IMR-90 (cell line): ENCODE measurements at places on chromosomes 5 and 9.

DNA sequence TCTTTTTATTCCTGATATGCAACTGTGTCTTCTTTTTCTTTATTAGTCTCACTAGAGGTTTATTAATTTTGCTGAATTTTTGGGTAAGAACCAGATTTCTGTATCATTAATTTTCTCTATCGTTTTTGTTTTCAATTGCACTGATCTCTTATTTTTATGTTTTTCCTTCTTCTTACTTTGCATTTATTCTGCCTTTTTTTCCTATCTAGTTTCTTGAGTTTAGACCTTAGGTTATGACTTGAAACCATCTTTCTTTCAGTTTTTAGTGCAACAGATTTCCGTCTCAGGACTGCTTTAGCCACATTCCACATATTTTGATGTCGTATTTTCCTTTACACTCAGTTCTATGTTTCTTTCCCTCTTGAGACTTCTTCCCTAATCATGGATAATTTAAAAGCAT is 56.6 kb downstream of the IARS1 start:
- peaks cover 4% of the 10 kb centered on the region for H3K4me1 ChIP-seq
- H3K27ac ChIP-seq = no peak overlapping the region
- no peaks in the 10 kb centered on the region for H3K27me3 ChIP-seq
- peaks cover 39% of the 10 kb centered on the region for H3K36me3 ChIP-seq
- no peak for DNase-seq

GRCh38 chr5:123204251-123204650 is 115.2 kb downstream of the PRDM6 start:
- H3K4me1 ChIP-seq = peaks cover 20% of the 10 kb centered on the region
- H3K4me3 ChIP-seq = no peak overlapping the region
- no peak overlapping the region for H3K27ac ChIP-seq
- no peaks in the 10 kb centered on the region for H3K27me3 ChIP-seq

- H3K27me3 ChIP-seq = no peaks in the 10 kb centered on the region
- H3K4me3 ChIP-seq = no peak overlapping the region
- no peaks in the 10 kb centered on the region for H3K4me1 ChIP-seq
- DNase-seq = no peak
These were observed 35.9 kb downstream of the FOXI1 start for GRCh38 chr5:170141636-170142035.

DNA sequence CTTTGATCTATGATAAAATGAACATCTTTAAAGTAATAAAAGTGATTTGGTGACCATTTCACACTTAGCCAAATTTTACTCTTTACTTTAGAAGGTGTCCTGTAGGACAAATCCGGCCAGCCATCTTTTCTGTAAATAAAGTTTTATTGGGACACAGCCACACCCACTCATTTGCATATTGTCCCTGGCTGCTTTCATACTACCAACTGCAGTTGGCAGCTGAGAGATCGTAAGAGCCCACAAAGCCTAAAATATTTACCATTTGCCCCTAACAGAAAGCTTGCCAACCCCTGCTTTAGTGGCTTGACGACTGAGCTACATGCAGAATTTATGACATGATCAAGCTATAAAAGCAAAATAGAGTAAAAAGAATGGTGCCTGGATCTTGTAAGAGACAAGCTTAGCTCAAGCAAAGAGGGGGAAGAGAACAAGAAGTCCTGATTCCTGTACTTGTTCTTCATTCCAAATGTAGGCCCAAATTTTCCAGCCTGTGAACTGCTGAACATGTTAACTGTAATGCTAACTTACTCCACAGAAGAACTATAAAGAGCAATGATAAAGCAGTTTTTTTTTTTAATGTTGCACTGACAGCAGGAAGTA is 7.4 kb upstream of the FBXO10 start:
- H3K27ac ChIP-seq = no peak overlapping the region
- H3K27me3 ChIP-seq = no peaks in the 10 kb centered on the region

DNA sequence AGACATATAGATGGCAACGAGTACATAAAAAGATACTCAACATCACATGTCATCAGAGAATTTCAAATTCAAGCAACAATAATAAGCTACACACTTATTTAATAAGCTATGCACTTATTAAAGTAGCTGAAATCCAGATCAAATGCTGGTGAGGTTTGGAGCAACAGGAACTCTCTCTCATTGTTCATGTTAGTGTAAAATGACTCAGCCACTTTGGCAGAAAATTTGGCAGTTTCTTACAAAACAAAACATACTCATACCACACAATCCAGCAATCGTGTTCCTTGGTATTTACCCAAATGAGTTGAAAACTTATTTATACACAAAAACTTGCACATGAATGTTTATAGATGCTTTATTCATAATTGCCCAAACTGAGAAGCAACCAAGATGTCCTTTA is 131.5 kb upstream of the NFIL3 start:
- H3K36me3 ChIP-seq = no peaks in the 10 kb centered on the region
- DNase-seq = peak; percentile 55
- peaks cover 5% of the 10 kb centered on the region; the same call in 1 of the 2 replicates for H3K4me1 ChIP-seq
- H3K27ac ChIP-seq = no peak overlapping the region
- H3K27me3 ChIP-seq = no peaks in the 10 kb centered on the region

DNA sequence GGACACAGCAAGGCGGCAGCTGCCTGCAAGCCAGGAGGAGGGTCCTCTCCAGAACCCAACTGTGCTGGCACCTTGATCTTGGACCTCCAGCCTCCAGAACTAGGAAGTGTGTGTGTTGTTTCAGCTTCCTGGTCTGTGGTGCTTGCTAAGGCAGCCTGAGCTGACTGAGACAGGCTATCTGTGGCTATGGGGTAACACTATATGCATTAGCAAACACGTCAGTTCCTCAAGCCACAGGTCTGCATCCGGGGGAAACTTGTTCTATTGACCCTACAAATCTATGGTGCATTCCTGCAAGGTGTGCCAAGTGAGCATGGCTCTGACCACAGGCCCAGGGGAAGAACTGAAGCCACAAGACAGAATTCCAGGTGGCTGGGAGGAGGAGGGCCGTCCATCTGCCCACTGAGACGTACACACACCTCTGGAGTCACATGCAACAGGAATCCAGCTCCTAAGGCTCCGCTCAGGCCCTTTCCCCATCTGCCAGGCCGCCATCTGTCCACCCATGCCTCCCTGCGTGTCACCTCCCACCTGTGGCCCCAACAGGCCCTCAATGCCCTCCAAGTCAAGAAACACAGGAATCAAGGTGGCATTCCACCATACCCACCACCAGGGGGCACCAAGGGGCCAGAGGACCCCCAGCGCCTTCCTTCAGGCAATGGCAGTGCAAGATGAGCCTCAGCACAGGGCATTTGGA is 174.9 kb downstream of the ROR2 start:
- peaks cover 34% of the 10 kb centered on the region for H3K4me1 ChIP-seq
- H3K27ac ChIP-seq = no peak overlapping the region
- peaks cover 11% of the 10 kb centered on the region; the same call in 1 of the 2 replicates for H3K36me3 ChIP-seq
- no peaks in the 10 kb centered on the region for H3K27me3 ChIP-seq
- no peak overlapping the region for H3K4me3 ChIP-seq
- DNase-seq = peak; percentile 58

- H3K27ac ChIP-seq = no peak overlapping the region
- no peaks in the 10 kb centered on the region for H3K27me3 ChIP-seq
- no peaks in the 10 kb centered on the region for H3K4me1 ChIP-seq
- DNase-seq = no peak
- H3K36me3 ChIP-seq = no peaks in the 10 kb centered on the region
- no peak overlapping the region for H3K4me3 ChIP-seq
These were observed 26.3 kb downstream of the SLC31A1 start for GRCh38 chr9:113247640-113248039.

DNA sequence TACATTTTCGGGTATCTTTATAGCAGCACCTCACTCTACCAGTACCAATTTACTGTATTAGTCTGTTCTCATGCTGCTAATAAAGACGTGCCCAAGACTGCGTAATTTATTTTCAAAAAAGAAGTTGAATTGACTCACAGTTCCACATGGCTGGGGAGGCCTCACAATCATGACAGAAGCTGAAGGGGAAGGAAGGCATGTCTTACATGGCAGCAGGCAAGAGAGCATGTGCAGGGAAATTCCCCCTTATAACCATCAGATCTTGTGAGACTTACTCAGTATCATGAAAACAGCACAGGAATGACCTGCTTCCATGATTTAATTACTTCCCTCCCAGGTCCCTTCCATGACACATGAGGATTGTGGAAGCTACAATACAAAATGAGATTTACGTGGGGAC is 602.6 kb upstream of the DAB2 start:
- no peak for DNase-seq
- no peak overlapping the region for H3K27ac ChIP-seq
- H3K4me1 ChIP-seq = no peaks in the 10 kb centered on the region
- H3K27me3 ChIP-seq = peaks cover 3% of the 10 kb centered on the region; the same call in 1 of the 2 replicates

DNA sequence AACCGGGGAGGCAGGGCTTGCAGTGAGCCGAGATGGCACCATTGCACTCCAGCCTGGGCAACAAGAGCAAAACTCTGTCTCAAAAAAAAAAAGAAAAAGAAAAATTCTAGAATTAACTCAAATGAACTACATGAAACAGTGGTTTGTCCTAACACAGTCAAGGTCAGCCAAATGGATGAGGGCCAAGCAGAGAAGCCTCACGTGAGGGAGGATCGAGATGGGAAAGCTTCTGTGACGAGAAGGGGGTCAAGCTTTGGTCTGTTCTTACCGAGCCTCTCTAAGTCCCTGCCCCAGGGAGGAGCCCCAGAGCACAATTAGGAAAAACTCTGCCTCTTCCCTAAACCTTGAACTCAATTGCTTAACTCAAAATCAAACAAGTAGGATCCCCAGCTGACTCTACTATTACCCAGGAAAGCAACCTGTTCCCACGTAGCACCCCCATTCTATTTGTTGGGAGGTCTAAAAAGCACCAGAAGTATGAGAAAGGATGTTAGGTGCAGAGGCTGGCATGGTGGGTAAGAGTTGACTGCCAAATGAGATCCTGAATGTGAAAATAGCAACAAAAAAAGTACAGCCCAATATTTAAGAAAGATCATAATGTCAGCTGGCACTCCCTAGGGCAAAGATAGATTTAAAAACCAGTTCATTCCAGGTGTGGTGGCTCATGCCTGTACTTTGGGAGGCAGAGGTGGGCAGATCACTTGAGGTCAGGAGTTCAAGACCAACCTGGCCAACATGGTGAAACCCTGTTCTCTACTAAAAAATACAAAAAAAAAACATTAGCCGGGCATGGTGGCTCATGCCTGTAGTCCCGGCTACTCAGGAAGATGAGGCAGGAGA is 7.2 kb downstream of the ALDH7A1 start:
- peaks cover 20% of the 10 kb centered on the region for H3K36me3 ChIP-seq
- H3K27me3 ChIP-seq = no peaks in the 10 kb centered on the region
- H3K27ac ChIP-seq = no peak overlapping the region
- no peak overlapping the region for H3K4me3 ChIP-seq
- no peaks in the 10 kb centered on the region for H3K4me1 ChIP-seq

GRCh38 chr5:67265951-67266350 is 69.4 kb upstream of the CD180 start:
- H3K36me3 ChIP-seq = no peaks in the 10 kb centered on the region
- no peak overlapping the region for H3K27ac ChIP-seq
- H3K4me1 ChIP-seq = peaks cover 16% of the 10 kb centered on the region
- no peak overlapping the region for H3K4me3 ChIP-seq
- DNase-seq = no peak
- no peaks in the 10 kb centered on the region for H3K27me3 ChIP-seq

DNA sequence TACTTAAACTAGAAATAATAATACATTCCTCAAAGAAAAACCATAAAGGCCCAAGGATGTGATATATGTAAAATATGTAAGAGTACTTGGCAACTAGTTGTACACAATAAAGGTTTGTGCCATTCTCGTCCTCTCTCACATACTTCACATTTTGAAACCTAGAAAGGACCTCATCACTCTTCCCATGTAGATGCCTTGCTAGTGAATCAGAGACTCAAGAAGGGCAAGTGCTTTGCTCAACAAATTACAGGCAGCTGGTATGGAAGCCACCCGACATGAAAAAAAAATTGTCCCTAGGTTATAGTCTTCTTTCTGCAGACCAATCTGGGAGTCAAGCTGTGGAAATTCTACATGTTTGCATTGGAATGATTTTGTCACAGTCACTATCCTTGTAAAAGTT is 31.7 kb downstream of the ADRB2 start:
- DNase-seq = no peak
- 0 out of 2 replicates have a peak, but pooled peaks cover 2% of the 10 kb centered on the region for H3K4me1 ChIP-seq
- no peak overlapping the region for H3K27ac ChIP-seq
- no peaks in the 10 kb centered on the region for H3K36me3 ChIP-seq
- no peaks in the 10 kb centered on the region for H3K27me3 ChIP-seq
- no peak overlapping the region for H3K4me3 ChIP-seq

GRCh38 chr9:132507670-132508469 is 74.5 kb upstream of the BARHL1 start:
- no peak overlapping the region for H3K4me3 ChIP-seq
- no peaks in the 10 kb centered on the region for H3K36me3 ChIP-seq
- no peak overlapping the region for H3K27ac ChIP-seq
- peaks cover 57% of the 10 kb centered on the region for H3K27me3 ChIP-seq

DNA sequence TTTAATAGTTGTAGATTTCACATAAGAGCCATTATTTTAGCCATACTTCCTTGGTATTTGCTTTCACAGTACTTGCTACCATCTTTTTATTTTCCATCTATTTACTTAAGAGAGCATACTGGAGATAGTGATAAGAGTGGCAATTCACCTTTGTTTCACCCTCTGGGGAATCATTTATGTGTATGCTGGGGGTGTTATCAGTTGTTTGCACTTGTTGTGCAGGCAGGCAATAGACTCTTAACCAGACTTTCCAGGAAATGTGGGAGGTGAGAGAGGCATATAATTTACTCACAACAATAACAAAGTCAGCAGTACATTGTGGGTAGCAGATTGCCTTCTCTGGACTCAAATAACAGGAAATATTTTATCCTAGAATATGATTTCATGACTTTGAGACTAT is 1018.3 kb downstream of the CDH12 start:
- H3K4me3 ChIP-seq = no peak overlapping the region
- H3K4me1 ChIP-seq = no peaks in the 10 kb centered on the region
- no peaks in the 10 kb centered on the region for H3K27me3 ChIP-seq
- no peaks in the 10 kb centered on the region for H3K36me3 ChIP-seq

GRCh38 chr9:109975574-109976295 is 195.7 kb downstream of the PALM2AKAP2 start:
- H3K4me1 ChIP-seq = peaks cover 2% of the 10 kb centered on the region; the same call in 1 of the 2 replicates
- peak; percentile 91 for DNase-seq
- H3K27ac ChIP-seq = no peak overlapping the region

- H3K4me3 ChIP-seq = no peak overlapping the region
- no peak overlapping the region for H3K27ac ChIP-seq
- H3K4me1 ChIP-seq = no peaks in the 10 kb centered on the region
- DNase-seq = no peak
- H3K27me3 ChIP-seq = no peaks in the 10 kb centered on the region; the same call in none of the 2 replicates
These were observed 62.3 kb downstream of the FOXI1 start for GRCh38 chr5:170168002-170168401.

- no peak for DNase-seq
- H3K27me3 ChIP-seq = peaks cover 1% of the 10 kb centered on the region; the same call in 1 of the 2 replicates
- H3K36me3 ChIP-seq = no peaks in the 10 kb centered on the region
- no peaks in the 10 kb centered on the region for H3K4me1 ChIP-seq
- no peak overlapping the region for H3K27ac ChIP-seq
- H3K4me3 ChIP-seq = no peak overlapping the region
These were observed 53.3 kb downstream of the SEMA6A start for GRCh38 chr5:116521173-116521872.

- no peaks in the 10 kb centered on the region for H3K4me1 ChIP-seq
- peaks cover 5% of the 10 kb centered on the region for H3K27me3 ChIP-seq
- H3K4me3 ChIP-seq = no peak overlapping the region
- no peak for DNase-seq
These were observed 276.2 kb upstream of the SLC24A2 start for GRCh38 chr9:20065046-20065445.

GRCh38 chr5:153714798-153715197 is 224.3 kb downstream of the GRIA1 start:
- H3K27ac ChIP-seq = no peak overlapping the region
- DNase-seq = peak; percentile 13
- no peaks in the 10 kb centered on the region for H3K36me3 ChIP-seq
- no peaks in the 10 kb centered on the region for H3K4me1 ChIP-seq
- H3K27me3 ChIP-seq = no peaks in the 10 kb centered on the region
- no peak overlapping the region for H3K4me3 ChIP-seq
